Stimulated activated naive B cell treated with anti-CD40 and anti-IgM and Interleukin-4, amounts not matched to agents 10 μg/mL and 1 μg/mL and 100 μg/mL, for 72 hours (primary cell): ENCODE measurements at places on chromosomes 4 and X.

- DNase-seq, result no peak
Observed at GRCh38 chrX:23797371-23798128, 14.6 kb downstream of the SAT1 start.

GRCh38 chrX:44253575-44253942, 89.9 kb downstream of the EFHC2 start:
- no peak for DNase-seq

- DNase-seq, result no peak
Observed at GRCh38 chr4:8105306-8106100, 53.1 kb downstream of the ABLIM2 start.

DNA sequence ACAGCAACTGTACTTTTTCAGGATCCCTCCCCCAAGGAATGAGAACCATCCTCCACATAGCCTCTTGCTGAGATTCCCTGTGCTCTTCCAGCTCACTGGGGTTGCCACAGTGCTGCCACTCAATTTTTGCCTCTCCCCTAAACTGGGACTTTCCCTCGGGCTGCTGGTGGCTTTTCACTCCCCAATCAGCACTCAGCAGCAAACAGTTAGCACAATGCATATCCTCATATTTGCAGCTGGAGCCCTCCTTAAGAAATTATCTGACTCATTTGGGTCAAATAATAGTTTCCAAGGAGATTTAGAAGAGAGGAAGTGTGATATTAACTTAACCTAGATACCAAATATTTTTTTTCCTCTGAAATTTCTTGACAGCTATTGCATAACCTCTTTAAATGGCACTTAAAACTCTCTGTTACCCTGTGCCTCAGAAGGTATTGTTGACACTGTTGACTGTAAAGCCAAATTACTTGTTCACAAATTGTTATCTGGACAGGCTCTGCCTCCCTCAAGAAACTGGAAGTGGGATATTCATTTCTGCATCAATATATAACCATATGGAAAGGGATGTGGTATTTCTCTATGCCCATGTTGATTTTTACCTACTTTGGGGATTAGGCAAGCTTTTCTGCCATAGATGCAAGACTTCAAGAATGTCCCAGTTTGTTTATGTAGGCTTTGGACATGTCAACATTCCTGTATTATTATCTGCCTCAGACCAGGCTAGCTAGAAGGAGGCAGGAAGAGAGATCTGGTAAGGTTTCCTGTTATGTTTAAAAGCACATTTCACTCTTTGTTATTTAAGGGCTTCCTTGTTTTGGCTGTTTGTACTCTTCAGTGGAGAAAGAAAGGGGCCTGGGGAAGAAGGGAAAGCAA, 58.0 kb downstream of the SEPTIN11 start:
- DNase-seq, result peak; percentile 9
